ENCODE measurements at places on chromosomes 16 and 17.

- DNase-seq, result peak; percentile 43
Observed at GRCh38 chr17:77281122-77281903, 140.5 kb downstream of the SEC14L1 start.

DNA sequence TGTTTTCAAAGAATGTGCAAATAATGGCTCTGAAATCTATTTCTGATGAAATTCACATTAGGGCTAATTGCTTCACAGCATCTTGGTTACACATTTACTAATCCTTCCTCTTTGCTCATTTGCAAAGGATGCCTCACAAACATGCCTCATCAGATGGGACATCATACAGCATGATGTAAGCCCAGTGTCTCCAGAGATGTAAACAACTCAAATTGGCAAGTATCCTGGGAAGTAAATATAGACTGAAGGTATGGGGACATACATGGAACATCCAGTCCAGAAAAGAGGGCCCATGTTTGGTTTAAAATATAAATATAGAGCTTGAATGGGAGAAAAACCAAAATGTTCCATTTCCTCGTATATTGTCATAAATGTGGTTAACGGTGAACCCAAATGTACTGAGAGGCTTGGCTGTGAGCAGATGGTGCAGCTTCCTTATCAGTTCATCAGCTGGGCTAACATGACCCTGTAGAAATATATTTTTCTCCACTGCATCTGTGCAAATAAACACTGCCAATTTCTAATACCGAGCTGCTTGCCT, 142.9 kb upstream of the NUDT7 start:
- no peak for DNase-seq

DNA sequence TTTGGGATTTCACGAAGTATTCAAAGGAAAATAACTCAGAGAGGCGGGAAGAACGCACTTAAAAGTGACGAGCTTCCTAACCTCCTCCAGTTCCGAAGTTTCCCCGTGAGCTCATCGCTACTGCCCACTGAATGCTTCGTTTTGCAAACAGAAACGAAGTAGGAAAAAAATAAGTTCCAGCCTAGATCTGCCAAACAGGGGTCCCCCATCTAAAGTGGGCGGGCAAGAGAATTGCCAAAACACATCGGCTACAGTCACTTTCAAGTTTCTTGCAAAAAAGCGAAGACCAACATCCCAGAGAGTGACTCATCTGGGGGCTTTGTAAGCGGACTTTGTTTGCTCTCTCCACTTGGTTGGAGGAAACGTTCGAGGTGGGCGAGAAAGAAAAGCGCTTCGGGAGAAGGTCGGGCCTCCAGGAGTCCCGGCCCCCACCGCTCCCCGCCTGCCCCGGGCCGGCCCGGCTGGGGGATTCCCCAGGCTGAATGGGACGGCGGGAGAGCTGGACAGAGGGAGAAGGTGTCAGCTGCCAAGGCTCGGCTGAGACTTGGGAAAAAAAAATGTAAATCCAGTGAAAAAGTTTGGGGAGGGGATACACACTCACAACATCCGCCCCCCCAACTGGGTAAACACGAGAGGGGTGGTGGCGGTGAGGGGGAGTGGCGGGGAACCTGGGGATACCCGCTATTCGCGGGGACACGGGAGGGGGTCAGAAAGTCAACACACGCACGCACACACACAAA, 1.0 kb downstream of the VEZF1 start:
- DNase-seq, result peak; percentile 16

DNA sequence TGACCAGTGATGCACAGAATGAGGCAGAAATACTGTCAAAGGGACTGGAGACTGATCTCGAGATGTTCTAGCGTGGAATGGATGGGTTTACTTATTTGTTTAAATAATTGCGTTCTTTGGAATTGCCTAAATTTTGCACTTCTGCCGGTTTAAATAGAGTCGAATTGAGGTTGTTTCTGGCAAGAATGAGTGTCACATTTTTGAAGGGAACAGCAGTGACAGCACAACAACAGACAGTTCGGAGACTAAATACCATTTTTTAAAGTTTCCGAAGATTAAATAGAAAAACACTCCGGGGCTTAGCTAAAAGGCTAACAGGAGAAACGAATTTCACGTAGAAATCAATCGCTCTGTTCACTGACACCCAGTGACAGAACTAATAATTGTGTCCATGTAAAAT, 969.2 kb upstream of the RBFOX1 start:
- no peak for DNase-seq

- DNase-seq, result no peak
Observed at GRCh38 chr16:85238233-85238647, 126.0 kb upstream of the CIBAR2 start.

GRCh38 chr16:70258065-70258464, 6.3 kb upstream of the EXOSC6 start:
- no peak for DNase-seq

- no peak for DNase-seq
Observed at GRCh38 chr16:71357681-71358080, 842 bp upstream of the CALB2 start.
